Cardiac muscle cell (in vitro differentiated cells and primary cell): ENCODE measurements at places on chromosomes 2 and 18.
A peak's percentile ranks its signal among the peaks of the same experiment; 100 is the strongest.

DNA sequence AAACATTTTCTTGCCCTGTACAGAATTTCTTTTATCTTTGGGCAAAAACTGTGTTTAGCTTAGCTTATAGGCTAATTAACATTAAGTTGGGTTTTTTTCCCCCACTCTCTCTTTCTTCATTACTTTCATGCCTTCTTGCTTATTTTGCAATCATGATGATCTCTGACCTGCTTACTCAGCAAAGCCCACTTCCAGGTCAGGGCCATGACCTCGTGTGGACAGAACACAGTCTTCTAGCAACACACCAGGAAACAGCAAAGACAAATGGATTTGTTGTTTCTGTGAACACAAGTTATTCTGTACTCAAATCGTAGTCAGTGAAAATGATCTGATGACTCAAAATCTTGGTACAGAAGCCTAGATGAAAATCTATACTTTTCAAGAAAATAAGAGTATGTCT, 60.7 kb downstream of the SPATS2L start:
- no peak for DNase-seq

DNA sequence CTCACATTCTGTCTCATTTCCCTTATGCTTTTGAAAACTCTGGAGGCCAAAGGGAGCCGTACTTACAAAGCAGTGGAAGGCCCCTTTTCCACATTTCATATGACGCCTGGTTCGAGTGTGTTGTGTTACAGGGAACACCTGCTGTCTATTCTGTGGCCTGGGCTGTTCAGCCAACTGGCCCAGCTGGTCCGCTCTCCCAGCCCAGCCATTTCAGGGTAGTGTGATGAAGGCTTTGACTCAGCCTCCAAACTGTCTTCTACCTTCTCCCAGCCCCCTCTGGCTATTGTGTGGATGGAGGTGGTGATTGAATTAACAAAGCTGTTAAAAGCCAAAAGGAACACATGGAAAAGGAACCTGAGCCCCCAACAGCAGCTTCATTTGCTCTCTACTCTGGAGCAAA, 233.8 kb downstream of the ICOS start:
- DNase-seq: no peak

- no peak for DNase-seq
Measured at GRCh38 chr2:220572385-220572784, 945.0 kb downstream of the SLC4A3 start.

DNA sequence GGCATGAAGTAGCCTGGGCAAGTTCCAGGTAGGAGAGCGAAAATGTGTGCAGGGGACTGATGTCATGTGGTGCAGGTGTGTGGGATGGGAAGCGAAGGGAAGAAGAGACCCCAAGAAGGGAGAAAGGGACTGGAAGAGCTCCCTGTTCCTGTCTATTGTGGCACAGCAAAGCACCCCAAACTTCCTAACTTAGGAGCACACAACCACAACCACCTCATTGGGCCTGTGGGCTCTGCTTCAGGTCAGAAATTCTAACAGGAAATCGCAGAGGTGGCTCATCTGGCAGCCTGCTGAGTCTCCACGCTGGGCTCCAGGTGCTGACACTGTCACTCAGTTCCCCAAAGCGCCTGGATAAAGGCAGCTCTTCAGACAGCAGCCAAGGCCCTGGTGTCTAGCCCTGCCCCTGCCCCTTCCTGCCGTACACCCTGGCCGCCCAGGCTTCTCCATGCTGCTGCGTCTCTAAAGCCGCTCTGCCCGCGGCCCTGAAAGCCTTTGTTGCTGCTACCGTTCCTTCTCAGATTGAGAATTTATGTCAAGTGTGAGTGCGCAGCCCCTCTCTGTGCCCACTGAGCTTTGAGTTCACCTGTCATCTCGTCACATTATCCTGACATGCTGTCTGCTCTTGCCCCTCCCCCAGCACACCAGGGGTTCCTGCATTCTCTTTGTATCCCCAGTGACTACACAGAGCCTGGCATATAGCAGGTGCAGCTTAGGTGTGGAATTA, 140.2 kb upstream of the BCL2L11 start:
- DNase-seq: peak; percentile 72

DNA sequence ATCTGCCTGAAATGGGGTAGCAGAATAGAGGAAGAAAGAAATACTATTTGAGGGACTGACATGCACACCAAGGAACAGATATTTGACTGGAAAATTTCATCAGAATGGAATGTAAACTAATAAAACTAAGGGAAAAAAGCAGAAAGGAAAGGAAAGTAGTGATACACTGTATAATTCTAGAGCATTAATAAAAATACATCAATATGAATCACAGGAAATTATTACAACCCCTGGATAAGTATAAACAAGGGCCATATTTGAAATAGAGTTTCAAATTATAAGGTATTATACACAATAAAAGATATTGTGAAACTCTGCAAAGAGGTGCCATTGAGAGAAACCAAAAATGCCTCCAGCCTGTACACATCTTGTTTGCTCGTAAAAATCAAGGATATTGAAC, 149.6 kb downstream of the ICOS start:
- DNase-seq: no peak

DNA sequence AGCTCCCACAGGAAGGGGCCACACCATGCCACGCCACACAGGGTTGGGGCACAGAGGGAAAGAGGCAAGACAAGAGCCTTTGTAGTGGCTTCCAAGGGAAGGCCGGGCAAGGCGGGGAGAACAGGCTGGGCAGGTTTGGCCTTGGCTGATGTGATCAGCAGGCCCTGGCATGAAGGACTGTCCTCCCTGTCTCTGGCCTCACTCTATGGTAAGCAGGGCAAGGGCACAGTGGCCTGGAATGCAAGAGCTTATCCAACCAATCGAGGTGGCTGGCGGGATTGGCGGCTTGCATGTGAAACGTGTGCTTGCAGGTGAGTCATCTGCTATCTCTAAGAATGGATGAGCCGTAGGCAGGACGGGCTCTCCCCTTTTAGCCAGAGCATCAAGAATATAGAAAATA, 6.4 kb upstream of the ATP9B start:
- no peak for DNase-seq
